GM23248 (cell line): ENCODE measurements at places on chromosomes 3 and 15.
A peak's percentile ranks its signal among the peaks of the same experiment; 100 is the strongest.

DNA sequence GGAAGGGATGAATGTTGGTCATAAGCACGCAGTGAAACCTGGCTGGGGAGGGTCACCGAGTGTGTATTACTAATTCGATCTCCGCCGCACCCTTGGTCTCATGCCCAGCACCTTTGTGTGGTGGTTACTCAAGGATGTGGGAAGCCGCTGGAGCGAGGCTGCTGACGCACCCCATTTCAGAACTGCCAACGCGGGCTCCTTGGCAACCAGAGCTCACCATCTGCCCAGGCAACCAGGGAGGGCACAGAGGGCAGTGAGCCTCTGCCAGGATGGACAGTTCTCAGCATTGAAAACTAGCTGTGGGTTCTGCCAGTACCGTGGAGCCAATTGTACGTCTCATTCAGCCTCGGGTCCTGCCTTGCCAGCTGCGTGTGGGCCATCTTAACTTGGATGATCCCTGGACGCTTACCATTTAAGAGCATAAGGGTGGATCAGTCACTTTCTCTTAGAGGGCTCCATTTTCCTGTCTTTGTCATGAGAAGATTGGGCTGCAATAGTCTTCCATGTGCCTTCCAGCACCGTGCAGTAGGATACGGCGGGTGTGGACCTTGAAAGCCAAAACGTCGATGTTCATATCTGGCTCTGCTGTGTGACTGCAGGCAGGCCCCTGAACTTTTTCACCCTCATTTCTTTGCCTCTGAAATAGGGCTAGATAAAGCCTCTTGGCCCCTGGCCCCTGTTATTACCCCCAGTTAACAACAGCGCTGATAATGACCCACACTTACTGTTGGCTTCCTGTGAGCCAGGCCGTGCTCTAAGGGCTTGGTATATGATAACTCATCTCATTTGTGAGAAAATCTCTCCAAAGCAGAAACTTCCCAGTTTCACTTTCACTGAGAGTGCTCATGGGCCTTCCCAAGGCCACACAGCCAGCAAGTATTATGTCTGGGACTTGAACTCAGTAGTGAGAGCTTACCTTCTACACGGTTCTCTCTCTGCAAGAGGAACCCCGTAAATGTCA lies 238.8 kb downstream of the OPA1 start:
- no peak for DNase-seq

GRCh38 chr3:52779837-52780585 lies 2.6 kb downstream of the ITIH1 start:
- DNase-seq = no peak

DNA sequence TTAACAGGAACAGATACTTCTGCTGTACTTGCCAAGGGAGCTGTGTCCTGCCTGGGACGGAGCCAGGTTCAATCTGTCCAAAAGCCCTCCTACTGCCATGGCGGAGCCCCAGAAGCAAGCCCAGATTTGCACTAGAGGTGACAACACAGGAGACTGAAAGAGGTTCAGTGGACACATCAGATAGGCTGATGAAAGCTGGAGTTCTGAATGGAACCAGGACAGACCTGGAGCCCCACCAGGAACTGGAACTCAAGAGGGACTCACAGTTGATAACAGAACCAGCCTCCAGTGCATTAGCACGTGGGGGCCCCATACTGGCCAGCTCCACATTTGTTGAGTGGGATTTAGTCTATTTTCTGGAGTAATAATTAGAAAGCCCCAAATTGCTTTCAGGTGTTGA lies 315.5 kb downstream of the ARRDC4 start:
- DNase-seq = no peak

- DNase-seq = no peak
These were observed 151.1 kb downstream of the ADAMTS17 start for GRCh38 chr15:100190675-100191074.

DNA sequence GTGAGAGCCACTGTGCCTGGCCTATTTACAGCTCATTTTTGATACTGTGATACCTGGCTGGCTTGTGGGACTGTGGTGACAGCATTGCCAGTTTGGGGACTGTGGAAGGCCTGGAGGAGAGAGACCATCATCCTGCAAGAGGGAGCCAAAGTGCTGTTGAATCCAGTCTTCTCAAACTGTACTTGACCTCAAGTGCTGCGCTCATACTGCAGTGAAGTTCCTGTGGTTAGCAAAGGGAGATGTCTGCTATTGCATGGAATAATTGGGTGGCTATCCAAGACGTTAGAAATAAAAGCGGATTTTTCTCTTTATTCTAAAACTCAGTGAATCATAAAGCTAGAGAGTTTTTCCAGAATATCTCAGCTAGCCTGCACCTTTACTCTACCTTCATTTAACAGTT lies 83.4 kb downstream of the CCK start:
- peak; percentile 57 for DNase-seq
